Esophagus squamous epithelium (tissue), 5 donors: ENCODE measurements at places on chromosomes 2 and 18.

DNA sequence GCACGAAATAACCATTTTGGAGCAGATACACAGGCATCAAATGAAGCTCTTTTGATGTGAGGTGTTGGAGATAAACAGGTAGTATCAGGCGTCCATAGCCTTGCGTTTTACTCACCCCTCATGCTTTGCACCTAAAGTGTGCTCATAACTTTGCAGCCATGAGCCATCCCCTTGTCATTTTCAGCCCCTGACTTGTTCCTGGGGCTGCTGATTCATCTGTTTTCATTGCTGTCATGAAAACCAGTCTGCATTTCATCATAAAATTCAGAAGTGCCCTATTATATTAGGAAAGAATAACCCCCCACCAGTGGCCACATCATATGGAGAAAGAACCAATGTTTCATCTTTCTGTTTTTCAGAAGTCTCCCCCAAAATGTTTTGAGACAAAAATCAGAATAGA lies 329.7 kb upstream of the NRP2 start:
- DNase-seq = no peak

DNA sequence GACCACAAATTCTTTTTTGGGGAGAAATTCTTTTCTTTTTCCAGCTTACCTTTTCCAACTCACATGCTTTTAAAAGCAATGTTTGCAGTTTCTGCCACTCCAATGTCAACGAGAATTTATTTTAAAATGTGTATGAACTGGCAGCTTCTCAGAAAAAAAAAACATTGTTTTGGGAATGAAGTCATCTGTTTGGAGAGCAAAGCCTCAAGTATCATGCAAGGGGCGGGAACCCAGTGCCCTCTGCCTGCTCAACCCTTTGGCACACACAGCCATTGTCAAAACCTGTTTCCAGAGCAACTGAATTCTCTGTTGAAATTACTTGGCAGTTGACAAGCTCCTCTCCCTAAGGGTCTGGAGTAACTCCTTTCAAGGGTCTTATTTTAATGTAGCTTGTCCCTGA lies 128.5 kb downstream of the QPCT start:
- DNase-seq = no peak

- DNase-seq = no peak
Measured at GRCh38 chr2:85695121-85695520, 963 bp downstream of the GNLY start.

DNA sequence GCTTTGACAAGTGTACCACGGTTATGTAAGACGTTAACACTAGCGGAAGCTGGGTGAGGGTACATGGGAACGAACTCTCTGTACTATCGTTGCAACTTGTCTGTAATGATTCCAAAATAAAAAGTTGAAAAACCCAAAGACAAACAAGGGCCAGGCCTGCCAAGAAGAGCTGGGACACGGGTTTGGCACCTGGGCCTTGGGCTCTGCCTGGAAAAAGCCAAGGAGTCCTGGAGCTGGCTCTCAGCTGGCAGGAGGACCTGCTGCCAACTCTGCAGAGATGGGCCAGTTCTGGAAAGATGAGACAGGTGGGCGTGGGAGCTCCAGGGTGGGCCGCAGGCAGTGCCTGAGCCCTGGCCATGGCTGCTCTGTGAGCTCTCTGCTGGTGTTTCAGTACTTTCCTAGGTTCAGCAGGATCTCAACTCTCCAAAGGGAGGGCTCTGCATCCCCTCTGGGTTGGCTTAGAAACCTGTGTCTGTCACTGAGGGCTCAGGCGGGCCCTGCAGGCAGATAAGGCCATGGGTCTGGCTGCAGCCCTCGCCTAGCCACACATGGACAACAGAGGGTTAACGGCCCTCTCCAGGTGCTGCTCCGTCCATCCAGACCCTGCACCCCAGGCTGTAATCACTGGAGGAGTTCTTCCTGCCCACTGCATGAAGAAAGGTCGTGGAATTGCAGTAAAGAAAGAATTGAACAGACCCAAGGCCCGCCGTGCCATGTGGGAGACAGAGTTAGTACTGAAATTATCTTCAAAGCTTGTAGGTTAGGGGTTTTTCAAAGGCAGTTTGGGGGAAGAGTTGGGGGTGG lies 89.9 kb downstream of the RHOB start:
- DNase-seq = no peak

DNA sequence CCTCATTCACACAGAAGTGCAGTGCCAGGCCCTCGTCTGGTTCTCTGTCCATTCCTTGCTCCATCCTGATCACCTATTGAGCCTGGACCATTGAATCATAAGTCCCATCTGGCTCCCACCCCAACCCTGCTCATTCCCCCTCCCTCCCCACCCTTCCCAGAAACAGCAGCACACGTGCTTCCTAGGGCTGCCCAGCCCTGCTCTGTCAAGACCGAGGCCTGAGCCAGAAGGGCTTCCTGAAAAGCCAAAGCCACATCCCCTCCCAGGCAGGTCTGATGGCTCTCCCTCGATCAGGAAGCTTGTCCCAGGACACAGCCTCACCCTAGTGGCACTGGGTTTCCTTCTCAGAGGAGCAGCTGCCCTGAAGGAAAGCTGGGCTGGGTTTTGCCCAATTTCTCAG lies 79.8 kb upstream of the FZD7 start:
- no peak for DNase-seq

DNA sequence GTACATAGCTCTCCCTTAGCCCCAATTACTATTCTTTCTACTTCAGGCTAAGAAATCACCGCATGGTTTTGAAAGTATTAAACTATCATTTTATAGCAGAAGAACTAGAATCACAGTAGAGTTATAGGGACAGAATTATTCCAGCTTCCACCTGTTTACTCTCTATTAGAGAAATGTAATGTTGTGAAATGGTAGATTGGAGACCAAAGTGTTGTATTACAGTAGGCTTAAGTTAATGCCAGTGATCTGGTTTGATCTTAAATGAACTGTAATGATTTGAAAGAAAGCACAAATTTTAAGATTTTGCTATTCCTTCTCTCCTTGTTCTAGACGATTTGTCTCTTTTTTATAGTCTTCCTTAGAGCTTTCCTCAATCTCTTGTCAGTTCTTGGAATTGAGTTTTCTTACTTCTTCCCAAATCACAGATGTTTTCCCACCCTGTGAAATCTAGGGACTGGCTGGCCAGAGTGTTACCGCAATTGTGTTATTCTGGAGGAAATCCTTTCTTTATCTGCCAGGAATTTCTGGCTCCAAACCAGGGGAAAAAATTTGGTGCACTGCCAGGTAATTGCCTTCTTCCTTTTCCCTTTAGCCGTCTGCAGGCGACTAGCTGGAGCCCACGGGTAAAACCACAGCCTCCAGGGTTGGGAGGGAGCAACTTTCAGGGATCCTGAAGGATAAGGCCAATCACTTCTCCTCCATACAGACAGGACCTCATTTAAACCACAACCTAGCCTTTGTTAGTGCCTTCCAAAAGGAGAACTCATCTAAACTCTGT lies 51.7 kb downstream of the NOP58 start:
- DNase-seq = no peak

GRCh38 chr18:9987345-9987744 lies 73.5 kb downstream of the VAPA start:
- DNase-seq = no peak

DNA sequence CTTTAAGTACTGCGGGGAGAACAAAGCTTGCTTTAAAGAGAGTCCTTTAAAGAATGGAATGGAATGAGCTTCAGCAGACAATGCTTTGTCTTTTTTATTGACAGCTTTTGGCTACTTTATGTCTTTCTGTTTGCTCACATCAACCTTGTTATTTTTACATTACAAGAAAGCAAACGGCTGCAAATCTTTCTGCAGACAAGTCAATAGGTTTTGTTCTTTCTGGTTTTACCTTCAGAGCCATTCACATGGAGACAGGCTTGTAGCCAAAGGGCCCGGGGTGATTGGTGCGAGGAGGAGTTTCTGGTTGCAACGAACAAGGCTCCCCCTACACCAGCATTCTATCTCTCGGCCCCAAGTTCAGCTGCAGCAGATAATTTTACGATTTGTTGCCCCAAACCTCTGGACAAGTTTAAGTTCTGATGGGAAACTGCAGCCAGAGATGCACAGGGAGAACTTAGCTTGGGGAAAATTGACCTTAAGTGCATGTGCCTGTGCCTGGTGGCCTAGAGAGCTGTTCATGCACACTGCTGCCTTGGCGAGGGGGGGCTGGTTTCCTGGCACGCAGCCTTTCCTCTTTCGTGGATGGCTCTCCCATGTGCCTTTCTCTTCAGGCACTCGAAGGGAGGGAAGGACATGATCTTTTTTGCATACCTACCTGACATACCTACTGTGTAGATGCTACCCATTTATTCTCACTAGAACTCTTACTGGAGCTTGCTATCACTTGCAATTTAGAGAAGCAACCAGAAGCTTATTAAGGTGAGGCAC lies 543.2 kb downstream of the DCDC2C start:
- DNase-seq = no peak

GRCh38 chr2:159854481-159854880 lies 56.5 kb upstream of the CD302 start:
- DNase-seq = no peak

GRCh38 chr2:4190548-4190947 lies 487.2 kb downstream of the DCDC2C start:
- DNase-seq = no peak

GRCh38 chr2:121605820-121606733 lies 43.2 kb downstream of the CLASP1 start:
- DNase-seq = no peak

DNA sequence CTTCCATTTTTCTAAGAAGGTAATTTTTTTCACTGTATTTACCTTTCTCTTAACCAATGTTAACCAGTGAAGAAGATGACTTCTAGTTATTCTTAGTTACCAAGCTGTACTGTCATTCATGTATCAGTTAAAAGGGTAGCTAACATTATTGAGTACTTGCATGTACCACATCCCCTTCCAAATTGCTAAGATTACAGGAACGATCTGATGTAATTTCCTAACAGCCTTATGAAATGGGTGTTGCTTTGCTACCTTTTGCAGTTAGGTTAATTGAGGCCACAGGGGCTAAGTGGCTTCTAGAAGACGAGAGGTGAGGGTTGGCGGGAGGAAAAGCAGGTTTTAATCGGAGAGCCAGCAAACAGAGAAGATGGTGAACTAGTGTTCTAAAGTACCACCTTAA lies 1.8 kb upstream of the SULT6B1 start:
- DNase-seq = no peak

DNA sequence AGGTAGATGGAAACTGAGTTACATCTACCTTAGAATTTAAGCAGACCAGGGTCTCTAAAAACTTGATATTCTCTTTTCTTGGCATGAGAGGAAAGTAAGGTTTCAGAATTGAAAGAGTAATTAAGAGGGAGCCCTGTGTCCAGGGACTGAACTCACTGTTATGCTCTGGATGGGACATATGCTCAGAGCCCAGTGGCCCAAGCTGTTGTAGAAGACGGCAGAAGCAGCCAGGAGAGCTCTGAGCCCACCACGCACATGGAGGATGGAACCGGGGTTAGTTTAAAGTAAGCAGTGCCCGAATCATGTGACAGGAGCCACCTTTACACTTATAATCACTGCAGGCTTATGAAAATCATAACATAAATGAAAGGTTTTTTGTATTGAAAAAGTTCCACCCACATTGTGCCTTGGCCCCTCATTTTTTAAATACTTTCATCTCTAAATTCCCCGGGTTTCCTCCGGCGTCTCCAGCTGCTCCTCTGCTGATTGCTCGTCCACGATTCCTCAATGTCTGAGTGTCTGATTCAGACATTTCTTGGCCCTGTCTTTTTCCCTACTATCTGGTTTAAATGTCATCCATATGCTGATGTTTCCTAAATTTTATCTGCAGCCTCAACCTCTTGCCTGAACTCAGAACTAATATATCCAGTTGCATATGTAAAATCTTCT lies 36.1 kb upstream of the SPTBN1 start:
- no peak for DNase-seq

DNA sequence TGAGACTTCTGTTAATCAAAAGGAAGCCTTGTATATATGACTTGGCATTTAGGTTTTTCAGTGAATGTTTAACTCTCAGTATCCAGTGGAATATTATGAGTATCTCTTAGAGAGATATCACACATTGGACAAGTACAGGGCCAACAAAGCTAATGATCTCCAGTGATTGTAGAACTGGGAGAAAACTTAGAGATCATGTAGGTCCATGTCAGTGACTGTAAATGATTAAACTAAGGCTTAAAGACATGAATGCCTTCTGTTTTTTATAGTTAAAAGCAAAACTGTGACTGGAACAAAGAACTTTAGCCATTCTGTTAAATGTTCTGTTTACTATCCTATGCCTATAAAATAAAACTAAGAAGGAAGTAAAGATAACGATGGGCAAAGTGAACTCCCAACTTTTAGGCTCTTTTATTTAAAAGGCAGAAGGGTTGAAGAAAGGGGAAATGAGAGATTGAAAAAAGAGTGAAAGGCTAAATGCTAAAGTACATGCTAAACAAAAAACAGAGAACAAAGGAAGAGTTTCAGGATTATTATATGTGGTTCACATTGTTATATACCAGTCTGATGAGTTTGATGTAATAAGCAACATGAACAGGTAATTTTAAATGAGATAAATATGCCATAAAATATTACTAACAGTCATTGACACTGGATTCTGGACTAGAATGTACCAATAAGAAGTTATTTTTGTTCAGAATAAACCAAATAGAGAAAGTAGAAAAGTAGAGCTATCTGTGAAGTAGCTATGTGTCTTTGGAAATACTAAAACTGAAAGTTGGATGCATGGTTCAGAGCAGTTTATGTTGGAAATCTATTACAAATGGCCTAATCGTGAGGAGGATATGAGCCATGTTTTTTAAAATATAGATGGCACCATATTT lies 37.1 kb upstream of the TNFRSF11A start:
- DNase-seq = no peak

- DNase-seq = no peak
Measured at GRCh38 chr2:205714789-205715720, 32.8 kb downstream of the NRP2 start.

- no peak for DNase-seq
Measured at GRCh38 chr18:8654503-8655451, 45.5 kb downstream of the RAB12 start.

DNA sequence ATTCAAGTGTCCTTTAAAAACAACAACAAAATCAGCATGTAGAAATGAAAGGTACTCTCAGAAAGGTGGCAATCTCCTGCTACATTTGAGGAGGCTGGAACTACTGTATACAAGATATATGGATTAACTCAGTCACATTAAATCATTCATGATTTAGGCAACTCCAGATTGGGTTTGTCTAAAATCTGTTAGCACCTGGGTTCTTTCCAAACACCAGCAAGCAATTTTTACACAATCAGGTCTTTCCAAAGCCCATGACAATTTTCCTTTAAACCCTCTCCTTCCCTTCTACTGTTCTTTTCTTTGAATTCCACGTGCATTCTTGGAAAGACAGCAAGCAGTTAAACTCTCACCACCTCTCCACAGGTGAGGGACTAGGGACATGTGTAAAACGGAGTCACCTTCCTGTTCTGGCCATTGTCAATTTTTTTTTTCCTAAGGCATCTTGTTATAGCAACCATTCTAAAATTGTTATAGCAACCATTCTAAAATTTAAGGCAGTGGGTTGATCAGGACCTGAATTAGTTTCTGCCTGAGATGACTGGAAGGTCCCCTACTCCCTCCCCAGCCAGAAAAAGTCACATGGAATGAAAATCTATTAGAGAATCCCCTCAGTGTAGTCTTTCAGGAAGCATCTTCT lies 113.9 kb downstream of the ANKRD44 start:
- no peak for DNase-seq

GRCh38 chr2:237190966-237191713 lies 105.5 kb downstream of the COPS8 start:
- DNase-seq = no peak
